ENCODE measurements at places on chromosomes 6 and 20.

- DNase-seq, result no peak
These were observed 95.1 kb upstream of the EXOC2 start for GRCh38 chr6:788058-788457.

GRCh38 chr20:49166534-49167449 lies 21.3 kb downstream of the STAU1 start:
- DNase-seq, result no peak

- peak; percentile 50 for DNase-seq
These were observed 95.6 kb upstream of the SHLD1 start for GRCh38 chr20:5654557-5654956.

DNA sequence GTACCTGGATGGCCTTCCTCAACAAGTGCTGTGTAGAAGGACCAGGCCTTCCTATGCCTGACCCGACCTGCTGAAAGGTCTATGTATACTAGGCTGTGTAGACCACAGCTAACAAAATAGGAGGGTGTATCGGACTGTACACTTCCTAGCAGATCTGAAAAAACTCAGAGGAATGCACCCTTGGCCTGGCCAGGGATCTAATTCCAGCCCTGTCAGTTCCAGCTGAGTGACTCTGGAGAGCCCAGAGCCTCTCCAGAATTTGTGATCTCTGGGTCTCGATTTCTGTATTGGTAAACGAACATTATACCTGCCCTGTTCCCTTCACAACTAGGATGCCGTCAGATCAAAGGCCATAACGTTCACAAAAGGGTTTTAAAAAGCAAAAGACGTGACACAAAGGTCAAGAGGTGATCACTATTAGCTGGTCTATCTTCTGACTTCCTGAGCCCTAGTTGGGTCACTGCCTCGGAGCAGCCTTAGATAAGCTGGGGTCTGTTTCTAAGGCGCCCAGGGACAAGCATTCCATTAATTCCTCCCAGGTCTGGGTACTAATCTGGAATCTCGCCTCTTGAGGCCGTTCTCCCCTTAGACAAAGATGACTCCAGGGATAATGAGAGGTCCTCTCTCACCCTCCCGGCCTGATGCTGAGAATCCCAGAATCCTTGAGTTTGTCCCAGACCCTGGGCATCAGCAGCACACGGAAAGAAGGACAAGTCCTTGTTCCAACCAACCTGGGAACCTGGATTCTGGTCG lies 13.9 kb downstream of the MTCH1 start:
- DNase-seq, result no peak

GRCh38 chr20:50320901-50321796 lies 130.5 kb downstream of the CEBPB start:
- DNase-seq, result no peak

DNA sequence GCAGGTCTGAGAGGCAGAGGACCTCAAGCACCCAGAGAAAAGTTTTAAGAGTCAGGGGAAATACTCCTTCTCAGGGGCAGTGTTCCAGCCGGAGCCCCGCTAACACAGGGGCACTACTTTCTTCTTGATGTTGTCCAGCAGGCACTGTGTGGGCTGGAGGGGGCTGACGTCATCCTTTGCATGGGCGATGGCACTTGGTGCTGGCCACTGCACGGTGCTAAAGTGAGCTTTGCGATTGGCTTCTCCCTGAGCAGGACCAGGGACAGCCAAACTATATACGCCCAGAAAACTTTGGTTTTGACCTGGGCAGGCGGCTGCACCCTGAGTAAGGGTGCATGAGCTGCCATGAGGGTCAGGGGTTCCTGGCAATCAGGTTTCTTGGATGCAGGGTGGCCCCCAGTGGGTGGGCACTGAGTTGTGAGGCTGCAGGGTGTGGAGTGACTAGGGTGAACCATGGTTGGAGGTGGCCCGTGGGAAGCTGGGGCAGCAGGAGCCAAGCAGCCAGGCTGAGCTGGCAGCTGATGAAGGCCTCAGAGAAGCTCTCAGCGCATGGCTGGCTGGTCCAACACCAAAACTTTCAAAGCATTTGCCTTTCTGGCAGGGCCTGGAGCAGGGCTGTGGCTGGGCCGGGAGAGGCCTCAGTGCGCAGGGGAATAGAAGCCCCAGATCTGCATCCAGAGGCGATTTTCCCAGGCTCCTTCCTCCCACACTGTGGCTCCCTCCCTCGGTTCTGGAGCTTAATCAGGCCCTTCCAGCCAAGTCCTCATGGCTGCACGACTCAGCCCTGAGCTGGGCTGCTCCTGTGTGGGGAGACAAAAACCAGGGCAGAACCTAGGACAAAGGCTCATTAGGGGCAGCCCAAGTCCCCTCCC lies 18.3 kb downstream of the MRPS18A start:
- no peak for DNase-seq

GRCh38 chr6:2802521-2803060 lies 37.4 kb downstream of the WRNIP1 start:
- DNase-seq, result no peak

- no peak for DNase-seq
These were observed 84.9 kb downstream of the ATXN1 start for GRCh38 chr6:16676376-16676775.

DNA sequence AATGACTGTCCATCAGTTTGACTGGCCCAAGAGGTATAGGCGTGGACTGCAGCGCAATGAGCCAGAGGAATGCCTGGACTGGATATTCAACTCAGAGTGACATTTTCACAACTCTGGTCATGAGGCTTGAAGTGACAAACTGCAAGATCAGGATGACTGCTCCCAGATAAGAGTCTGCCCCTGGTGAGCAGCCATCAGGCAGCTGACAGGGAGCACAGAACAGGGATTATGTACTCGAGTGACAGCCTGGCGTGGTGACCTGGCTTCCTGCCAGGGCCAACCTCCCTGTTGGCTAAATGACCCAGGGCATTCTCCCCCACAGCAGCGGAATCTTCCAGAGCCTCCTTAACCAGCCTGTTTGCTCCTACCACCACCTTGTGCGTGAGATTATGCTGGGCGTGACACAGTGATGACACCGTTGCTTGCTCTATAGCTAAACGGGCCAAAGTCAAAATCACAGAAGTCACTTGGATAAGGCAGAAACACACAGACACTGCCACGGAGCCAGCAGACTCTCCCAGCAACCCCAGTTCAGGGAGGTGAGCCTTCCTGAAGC lies 209.1 kb upstream of the JARID2 start:
- peak; percentile 65 for DNase-seq

- no peak for DNase-seq
These were observed 11.1 kb downstream of the PNPLA1 start for GRCh38 chr6:36280983-36281382.
